DMS 273 treated with DMSO at 0.1 percent for 48 hours (cell line): ENCODE measurements at places on chromosomes 13 and 19.

DNA sequence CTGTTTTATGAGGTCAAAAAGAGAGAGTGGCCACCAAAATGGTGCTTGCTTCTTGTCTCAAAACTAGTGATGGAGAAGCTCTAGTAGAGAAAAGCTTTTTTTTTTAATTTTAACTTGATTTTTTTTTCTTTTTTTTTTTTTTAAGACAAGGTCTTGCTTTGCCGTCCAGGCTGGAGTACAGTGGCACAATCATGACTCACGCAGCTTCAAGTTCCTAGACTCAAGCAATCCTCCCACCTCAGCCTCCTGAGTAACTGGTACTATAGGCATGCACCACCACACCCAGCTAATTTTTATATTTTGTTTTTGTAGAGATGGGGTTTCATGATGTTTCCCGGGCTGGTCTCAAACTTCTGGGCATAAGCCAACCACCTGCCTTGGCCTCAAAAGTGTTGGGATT lies 279.0 kb downstream of the TBC1D4 start:
- no peak for DNase-seq

DNA sequence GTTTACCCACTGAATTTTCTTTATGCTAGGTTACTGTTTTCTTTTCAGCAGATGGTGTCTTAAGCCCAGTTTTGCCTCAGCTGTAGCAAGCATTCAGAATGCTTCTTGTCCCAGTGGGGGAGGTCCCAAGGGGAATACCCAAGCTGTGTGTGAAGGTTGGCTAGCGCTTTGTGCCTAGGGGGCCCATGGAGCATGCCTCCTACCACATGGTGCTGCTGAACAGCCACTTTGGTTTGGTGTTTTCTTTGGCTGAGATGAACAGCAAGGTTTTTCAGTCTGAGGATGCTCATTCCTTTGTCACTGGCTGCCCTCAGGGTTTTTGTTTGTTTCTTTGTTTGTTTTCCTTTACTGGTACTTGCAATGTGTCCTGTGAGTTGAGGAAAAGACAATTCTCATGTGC lies 99.0 kb downstream of the PCDH20 start:
- no peak for DNase-seq

- peak; percentile 6 for DNase-seq
These were observed 569.1 kb downstream of the KCTD12 start for GRCh38 chr13:76316998-76317527.

GRCh38 chr19:18415178-18415867 lies 3.9 kb upstream of the SSBP4 start:
- no peak for DNase-seq

DNA sequence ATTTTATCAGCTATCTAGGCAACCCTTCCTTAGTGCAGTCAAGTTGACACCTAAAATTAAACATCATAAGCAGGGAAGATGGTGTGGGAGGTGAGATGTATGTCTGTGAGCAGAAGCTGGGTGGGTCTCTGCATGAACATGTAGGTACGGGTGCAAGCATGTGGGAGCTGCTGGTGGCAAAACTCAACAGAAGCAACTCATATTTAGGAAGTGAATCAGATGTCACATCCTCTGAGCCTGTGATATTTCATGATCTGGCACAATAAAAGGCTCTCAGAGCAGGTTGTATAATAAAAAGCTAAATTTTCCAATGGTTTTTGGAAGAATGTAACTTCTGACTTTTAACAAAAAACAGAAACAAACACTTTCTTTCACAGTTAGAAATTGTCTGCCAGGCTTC lies 44.4 kb downstream of the C1QTNF9 start:
- DNase-seq: no peak

DNA sequence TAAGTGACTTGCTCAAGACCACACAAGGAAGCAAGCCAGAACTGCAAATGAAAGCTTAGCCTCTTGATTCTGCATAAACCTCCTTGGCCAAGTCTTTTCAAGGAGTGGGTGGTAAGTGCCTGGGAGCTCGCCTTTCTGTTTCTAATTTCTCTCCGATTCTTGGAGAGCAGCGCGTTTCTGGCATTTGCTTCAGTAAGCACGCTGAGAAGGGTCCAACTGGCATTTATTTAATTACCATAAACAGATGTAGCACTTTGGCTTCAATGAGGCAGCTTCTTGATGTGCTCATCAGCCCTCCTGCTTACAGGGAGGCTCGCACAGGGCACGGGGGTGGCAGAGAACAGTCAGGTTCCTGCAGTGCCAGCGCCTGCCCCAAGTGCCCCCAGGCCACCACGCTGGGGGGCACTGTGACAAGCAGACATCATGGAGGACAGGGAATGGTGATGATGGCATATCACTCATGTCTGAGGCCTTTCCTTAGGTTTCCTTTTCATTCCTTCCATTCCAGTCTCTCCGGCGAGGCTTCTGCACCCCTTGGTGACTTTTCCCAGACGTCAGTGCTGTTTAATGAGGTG lies 13.3 kb downstream of the SIAH3 start:
- DNase-seq: peak; percentile 69

GRCh38 chr13:43244481-43244880 lies 221.1 kb downstream of the DNAJC15 start:
- no peak for DNase-seq

DNA sequence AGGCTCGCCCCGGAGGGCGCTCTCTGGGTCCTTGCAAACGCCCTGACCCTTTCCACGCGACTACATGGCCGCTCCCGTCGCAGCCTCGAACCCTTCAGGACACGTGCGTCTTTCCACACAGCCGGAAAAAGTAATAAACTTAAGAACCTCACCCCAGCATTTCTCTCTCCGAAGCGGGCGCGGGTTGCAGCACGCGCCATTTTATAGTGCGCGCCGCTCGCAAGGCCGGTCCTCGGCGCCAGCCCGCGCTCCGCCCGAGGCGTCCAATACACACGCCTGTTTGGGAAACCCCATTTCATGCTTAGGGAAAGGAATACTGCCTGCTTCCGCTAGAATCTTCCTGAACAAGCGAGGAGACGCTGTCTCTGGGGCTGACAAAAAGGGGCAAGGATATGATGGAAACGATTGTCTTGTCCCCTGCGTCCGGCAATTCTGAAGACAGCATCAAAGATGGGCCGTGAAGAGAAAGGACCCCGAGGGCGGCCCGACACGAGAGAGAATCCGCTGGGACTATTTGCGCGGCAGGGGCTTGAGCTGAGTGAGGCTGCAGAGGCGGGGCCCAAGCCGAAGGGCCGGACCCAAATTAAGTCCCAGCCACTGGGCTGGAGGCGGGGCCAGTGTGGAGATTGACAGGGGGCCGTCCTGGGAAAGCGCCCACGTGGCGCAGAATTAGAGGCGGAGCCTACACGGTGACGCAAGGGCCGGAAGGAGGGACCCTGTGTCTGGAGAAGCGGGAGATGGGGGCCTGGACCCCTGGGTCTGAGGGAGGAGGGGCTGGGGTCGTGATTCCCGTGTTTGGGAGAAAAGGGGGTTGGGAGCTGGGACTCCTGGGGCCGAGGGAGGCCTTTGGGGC lies 14.4 kb downstream of the ACP4 start:
- DNase-seq: peak; percentile 96

DNA sequence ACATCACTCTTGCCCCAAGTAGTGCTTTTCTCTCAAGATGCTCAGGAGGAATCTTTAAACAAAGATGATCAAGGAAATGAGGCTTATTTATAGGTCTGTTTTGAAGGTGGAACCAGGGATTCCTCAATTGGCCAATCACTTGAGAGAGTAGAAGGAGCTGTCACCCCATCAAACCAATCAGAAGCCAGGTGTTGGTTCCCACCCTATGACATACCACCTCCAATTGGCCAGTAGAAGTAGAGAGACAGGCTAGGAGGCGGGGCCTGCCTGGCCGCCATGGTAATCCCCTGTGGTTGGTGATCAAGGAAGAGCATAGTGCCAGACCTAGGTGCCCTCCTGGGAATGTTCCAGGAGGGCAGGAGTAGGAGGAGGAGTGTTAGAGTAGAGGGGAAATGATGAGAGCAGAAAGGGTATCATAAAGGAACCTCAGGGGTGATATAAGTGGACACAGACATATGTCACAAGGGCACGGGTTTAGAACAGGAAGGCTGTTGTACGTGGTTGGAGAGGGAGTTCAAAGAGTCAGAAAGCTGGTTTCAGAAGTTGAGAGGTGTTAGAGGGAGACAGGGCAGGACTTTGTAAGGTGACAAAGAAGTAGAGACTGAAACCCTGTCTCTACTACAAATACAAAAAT lies 10.5 kb downstream of the PMIS2 start:
- DNase-seq: no peak

GRCh38 chr19:9171393-9171991 lies 7.3 kb upstream of the OR7D2 start:
- DNase-seq: no peak

DNA sequence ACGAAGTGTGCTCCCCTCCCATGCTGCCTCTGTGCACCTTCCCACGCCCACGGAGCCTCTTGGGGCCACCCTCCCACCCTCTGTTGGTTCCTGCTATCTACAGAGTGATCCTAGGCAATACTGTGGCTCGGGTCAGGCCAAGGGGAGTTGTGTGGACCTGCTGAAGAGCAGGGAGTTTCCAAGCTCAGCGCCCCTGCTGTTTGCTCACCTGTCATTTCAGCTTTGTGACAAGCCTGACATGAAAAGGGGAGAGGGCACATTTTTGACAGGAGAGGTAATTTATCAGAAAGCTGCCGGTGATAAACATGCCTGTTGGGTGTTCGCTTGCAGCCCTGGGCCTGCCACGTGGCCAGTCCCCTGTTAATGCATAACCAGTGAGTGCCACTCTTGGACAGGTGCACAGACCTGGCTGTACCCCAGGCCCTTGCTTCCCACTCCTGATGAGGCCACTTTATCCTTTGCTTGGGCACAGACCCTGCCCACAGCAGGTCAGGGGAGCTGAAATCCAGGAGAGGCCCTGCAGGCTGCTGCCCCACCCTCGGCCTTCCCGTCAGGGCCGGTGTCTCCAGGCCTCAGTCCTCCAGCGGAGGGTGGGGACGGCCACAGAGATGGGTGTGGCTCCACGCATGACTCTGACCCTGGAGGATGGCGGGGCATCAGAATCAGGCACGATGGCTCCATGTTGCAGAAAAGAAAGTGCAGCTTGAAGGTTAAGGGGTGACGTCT lies 201.5 kb upstream of the GPR12 start:
- DNase-seq: no peak

DNA sequence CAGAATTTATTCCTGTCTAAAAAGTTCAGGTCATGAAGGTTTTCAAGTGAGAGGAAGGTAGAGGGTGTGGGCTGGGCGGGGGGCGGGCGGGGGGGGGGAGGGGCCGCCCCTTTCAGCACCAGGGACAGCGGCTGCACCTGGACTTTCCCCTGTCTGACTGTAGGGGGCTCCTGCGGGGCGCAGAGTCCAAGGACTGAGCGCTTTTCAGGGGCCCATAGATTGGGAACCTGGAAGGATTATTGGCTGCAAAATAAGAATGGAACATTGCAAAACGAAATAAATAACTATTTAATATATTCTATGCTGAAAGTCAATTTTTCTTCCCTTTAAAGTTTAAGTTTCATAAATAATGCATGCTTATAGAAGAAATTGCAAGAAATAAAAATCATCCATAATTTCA lies 8.9 kb upstream of the CYP4F3 start:
- no peak for DNase-seq

DNA sequence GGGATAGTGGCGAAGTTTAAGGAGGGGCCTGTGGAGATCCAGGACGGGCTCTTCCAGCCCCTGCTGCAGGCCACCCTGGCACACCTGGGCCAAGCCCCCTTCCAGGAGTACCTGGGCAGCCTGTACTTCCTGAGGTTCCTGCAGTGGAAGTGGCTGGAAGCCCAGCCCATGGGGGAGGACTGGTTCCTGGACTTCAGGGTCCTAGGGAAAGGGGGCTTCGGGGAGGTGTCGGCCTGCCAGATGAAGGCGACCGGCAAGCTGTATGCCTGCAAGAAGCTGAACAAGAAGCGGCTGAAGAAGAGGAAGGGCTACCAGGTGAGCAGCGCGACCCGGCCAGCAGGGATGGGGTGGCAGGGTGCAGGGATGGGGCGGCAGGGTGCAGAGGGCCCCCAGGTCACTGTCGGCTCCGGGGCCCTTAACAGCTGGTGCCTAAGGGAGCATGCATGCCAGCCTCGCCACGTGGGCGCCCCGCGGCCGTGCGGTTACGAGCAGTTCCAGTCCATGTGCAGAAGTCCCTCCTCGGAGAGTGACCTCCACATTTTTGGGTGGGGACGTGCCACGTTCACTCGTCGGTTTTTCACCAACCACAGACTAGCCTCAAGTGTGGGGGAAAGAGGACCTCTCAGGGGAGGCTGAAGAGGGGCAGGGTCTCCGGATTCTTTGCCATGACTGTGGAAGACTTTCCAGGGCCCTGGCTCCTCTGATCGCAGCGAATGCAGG lies 912 bp downstream of the GRK1 start:
- DNase-seq: no peak

DNA sequence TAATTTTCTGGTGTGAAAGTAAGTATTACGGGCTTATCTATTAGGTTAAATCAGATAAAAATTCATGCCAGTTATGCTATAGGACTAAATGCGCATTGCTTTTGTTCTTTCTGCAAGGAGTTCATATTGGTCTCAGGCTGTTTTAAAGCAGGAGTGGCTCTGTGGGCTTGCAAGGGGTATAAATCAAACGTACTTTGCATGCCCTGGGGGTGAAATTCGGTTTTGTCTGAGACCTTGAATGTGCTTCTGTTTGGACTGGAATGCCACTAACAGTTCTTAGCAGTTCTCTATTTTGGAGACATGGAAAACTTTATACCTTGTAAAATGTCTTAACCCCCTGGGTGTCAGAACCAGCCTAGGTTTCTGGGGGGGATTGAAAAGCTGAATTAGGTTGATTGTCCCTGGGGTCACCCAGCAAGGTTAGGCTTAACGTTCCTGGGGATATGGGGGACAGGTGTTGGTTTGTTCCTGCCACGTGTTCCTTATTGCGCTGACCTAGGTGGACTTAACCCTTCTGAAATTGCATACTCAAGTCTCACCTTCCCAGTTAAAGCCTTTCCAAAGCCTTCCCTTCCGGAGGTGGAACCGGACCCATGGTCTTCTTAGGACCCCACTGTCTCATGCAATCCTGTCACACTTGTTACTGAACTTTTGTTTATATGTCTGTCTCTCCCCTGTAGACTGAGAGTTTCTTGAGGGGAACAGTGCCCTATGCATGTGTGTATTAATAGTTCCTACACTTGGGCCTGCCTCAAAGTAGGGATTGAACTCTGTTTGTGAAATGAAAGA lies 182.2 kb downstream of the LMO7 start:
- DNase-seq: no peak

DNA sequence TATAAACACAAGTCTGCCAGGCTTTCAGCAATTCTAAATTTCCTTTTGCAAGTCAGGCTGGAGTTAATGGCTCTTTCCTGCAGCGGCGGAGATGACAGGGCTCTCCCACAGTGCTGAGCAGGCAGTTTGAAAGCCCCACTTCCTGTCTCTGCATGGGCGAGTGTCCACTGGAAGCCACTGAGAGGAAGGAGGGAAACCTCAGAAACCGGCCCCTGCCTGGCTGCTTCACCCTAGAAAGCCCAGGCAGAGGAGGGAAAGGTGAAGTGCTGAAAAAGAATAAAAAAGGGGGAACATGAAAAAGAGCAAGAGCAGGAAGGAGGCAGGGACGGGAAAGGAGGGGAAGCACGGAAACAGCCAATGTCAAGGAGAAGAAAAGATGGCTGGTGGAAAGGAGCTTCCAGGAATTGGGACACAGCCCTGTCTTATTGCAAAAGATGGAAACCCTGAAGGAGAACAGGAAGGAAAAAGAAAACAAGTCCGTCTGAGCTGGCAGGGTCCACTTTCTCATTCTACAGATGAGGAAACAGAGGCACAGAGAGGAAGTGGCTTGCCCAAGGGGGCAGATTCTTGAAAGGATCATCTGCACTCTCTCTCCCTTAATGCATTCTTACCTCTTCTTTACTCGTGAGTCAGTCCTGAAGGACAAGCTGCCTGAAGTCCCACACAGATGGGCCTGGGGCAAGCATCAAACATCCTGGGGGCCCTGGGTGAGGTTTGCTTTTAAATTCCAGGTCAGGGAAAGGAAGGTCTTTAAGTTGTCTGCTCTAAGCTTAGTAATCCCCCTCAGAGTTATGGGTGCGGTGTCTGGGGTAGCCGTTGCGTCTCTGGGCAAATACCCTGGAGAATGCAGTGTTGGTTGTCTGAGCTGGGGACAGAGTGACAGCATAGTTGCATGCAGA lies 38.8 kb upstream of the ALOX5AP start:
- DNase-seq: no peak
